Stimulated activated CD4-positive, alpha-beta T cell treated with anti-CD3 and anti-CD28 coated beads, Interleukin-2, amount 100 ng/mL, for 4 hours (primary cell): ENCODE measurements at places on chromosomes 12 and 14.

- DNase-seq: no peak
These were observed 16.9 kb upstream of the AICDA start for GRCh38 chr12:8629486-8630033.

DNA sequence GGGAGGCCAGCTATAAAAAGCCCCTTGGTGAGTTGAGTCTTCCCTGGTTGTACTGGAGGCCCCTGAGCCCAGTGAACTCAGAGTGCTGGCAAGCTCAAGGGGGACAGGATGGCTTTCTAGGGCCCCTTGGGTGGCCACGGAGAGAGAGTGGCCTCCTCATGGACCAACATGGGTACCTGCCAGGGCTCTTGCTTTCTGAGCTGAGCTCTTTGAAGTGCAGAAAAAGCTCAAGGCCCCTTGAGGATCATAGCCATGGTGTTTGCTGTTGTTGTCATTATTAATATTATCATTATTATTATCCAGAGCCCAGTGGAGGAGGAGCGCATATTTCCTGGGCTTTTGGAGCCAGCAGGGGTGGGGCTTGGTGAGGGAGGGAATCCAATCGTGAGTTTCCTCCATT lies 6.7 kb downstream of the RNFT2 start:
- no peak for DNase-seq

DNA sequence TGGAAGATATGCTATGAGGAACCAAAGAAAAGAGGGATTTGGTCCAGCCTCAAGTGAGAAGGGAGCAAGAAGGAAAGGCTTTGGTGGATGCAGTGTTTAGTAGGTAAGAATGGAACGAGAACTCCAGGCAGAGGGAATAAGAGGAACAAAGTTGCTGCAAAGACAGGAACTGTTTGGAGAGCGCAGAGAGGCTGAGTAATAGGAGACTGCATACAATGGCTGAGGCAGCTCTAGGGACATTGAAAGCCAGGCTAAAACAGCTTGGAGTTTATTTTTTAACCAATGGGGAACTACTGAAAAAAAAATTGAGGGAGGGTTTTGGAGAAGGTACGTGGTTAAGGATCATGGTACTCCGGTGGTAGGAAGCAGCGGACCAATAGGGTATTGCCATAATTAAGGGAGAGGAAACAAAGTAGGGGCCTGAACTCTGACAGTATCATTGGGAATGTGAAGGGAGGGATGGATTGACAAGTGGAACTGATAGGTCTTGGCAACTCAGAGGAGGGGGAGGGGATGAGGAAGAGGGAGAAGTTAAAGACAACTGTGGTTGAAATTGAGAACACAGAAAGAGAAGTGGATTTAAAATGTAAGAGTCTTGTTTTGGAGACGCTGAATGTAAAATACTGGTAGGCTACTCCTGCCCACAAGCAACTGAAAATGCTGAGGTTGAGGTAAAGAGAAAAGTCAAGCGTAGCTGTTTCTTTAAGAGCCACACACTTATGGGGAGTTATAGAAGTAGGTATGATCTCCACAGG lies 4.8 kb downstream of the ASCL4 start:
- no peak for DNase-seq

DNA sequence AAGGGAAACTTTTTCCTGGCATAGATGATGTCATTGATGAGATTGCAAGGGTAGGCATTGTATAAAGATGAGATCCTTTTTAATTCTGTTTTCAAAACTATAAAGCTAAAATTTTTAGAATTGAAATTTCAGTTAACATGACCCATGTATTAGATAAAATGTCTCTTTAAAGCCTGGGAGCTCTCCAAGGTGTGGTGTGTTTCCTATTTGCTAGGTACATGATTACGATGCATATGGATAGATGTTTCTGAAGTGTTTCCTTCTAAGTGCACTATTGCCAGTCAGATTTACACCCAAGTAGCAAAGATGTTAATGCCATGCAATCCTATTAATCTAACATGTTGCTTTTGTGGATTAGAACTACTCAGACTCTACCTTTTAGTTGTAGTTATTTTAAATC lies 834.7 kb downstream of the DIO2 start:
- DNase-seq: no peak

DNA sequence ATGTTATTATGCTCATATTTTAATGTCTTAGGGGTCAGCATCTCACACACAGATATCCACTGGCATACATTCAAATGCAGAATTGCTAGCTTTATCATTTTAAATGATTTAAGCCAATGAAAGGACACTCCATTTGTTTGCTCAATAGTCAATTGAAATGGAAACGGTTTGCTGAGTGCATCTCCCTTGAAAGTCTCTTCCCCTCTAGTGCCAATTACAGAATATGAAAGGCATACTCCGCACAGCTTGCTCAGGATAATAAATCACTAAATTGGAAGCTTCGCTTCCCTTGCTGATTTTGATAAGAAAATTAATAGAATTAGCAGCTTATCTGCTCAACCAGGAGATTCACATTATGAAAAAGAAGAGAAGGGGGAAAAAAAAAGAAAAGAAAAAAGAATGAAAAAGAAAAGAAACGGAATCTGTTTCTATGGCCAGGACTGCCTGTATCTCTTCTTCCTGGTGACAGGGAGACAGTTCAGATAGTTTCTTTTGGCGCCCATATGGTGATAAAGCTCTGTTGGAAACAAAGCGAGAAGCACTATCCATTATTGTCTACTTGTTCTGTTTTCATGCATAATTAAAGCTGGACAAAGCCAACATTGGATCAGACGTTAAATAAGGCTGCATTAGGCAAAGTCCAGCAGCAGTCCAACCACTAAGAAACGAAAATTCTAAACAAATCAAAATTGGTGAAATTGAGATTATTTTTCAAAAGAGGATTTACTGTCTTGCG lies 225.0 kb downstream of the GXYLT1 start:
- no peak for DNase-seq

GRCh38 chr14:67680941-67681340 lies 6.5 kb upstream of the VTI1B start:
- DNase-seq: no peak

- DNase-seq: no peak
These were observed 76.3 kb downstream of the MIA2 start for GRCh38 chr14:39310051-39310450.

DNA sequence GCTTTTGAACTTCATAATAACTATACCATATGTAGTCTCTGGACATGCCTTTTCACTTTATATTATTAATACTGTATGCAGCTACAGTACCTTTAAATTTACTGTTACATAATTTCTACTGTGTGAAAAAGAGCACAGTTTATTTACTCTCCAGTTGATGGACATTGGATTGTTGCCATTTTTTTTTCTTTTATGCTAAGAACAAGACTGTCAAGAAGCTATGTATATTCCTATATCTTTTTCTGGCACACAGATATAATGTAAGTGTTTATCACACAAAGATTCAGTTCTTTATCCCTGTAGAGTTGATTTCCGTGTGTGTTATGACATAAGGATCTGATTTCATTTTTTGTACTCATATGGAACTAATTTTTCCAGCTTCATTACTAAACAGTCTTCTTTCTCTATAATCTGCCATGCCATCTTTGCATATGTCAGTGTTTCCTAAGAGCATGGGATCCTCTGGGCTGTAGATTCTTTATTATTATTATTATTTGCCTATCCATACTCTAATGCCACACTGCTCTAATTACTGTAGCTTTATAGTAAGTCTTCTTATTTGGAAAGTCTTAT lies 593.0 kb upstream of the ATP2B1 start:
- no peak for DNase-seq

- no peak for DNase-seq
These were observed 731.2 kb downstream of the RERGL start for GRCh38 chr12:17358835-17359234.

GRCh38 chr12:109652977-109653264 lies 60.7 kb upstream of the FAM222A start:
- DNase-seq: no peak

- no peak for DNase-seq
These were observed 27.7 kb downstream of the WNK1 start for GRCh38 chr12:779745-780734.

- no peak for DNase-seq
These were observed 649.3 kb downstream of the GALC start for GRCh38 chr14:87343652-87344051.

- no peak for DNase-seq
These were observed 142.5 kb downstream of the ZNF664 start for GRCh38 chr12:124115496-124115895.

GRCh38 chr14:49999826-50000379 lies 107.0 kb downstream of the ARF6 start:
- DNase-seq: no peak

GRCh38 chr14:95495076-95495475 lies 21.4 kb downstream of the SYNE3 start:
- DNase-seq: no peak

- DNase-seq: no peak
These were observed 757.7 kb upstream of the TMEM132C start for GRCh38 chr12:127509066-127509778.

- no peak for DNase-seq
These were observed 29.5 kb upstream of the FAM177A1 start for GRCh38 chr14:35016568-35016967.

GRCh38 chr12:93198086-93198485 lies 179.6 kb upstream of the NUDT4 start:
- DNase-seq: no peak

DNA sequence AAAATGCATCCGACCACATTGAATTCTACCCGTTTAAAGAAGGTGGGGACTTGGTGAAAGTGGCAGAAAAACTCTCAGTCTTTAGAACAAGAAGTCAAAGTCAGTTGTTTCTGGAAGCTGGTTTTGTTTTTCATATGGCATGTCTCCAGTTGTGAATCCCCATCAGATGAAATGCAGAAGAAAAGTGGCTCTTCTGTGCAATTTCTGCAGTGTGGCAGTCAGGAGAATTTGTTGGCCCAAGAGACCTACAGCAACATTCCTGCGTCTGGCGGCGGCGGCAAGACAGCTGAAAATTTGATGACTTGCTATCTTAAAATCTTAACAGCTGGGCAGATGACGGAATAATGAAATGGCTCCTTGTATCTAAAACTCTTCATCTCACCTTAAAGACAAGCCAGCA lies 201.5 kb downstream of the FOXN3 start:
- DNase-seq: no peak

DNA sequence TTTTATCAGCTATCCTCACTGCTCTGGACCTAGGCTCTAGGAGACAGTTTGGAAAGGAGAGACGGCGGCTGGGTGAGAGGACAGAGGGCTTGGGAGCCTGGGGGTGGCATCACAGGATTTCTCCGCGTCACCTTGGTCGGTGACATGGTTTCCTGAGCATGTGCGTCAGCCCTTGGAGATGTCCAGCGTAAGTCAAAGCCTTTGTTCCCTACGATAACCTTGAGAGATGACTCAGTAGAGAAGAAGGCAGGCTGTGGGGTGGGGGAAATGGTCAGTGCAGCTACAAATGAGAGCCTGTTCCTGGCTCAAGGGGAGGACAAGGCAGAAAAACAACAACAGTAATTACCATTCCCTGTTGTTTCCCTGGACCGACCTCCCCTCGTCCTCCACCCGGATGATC lies 90.2 kb upstream of the TBX3 start:
- no peak for DNase-seq

DNA sequence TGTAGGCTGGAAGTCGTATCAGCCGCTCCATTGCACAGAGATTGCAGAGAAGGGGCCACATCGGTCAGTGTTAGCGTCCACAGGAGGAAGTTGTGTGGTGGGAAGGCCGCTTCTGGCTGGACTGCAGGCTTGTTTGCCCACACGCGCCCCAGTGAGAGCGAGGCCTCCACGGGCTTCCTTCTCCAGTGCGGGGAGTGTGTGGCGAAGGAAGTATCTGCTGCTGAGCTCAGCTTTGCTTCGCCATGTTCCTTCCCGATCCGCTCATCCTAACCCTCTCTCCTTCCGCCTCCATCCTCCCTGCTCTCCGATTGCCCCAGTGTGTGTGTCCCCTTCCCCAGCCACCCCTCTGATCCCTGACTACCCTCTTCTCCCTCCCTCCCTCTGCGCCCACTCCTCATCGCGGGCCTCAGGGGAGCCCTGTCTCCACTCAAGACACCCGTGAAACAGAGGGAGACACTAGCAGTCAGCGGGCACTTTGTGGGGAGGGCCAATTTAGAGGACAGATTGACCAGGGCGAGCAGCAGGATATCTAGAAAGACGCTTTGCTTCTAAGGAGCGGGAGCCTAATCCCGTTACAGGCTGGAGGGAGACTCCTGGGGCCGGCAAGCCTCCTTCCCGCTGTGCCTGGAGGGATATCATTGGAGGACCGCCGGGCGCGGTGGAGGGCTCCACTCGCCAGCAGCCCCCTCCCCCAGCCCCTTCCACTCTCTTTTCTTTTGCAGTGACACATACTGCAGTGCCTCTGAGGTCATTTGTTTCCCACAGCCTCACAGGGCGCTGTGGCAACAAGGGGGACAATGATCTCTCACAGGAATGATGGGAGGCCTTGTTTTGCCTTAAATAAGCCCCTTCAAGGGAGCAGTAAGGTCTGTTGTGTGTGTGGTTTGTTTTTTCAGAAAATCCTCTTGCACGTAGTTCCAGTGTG lies 428.8 kb downstream of the ZFP36L1 start:
- DNase-seq: no peak

- DNase-seq: no peak
These were observed 102.2 kb downstream of the ARF6 start for GRCh38 chr14:49994951-49995561.

- DNase-seq: no peak
These were observed 34.2 kb downstream of the ARID4A start for GRCh38 chr14:58332561-58332960.

- DNase-seq: no peak
These were observed 42.8 kb downstream of the ZNF664 start for GRCh38 chr12:124015494-124016461.

DNA sequence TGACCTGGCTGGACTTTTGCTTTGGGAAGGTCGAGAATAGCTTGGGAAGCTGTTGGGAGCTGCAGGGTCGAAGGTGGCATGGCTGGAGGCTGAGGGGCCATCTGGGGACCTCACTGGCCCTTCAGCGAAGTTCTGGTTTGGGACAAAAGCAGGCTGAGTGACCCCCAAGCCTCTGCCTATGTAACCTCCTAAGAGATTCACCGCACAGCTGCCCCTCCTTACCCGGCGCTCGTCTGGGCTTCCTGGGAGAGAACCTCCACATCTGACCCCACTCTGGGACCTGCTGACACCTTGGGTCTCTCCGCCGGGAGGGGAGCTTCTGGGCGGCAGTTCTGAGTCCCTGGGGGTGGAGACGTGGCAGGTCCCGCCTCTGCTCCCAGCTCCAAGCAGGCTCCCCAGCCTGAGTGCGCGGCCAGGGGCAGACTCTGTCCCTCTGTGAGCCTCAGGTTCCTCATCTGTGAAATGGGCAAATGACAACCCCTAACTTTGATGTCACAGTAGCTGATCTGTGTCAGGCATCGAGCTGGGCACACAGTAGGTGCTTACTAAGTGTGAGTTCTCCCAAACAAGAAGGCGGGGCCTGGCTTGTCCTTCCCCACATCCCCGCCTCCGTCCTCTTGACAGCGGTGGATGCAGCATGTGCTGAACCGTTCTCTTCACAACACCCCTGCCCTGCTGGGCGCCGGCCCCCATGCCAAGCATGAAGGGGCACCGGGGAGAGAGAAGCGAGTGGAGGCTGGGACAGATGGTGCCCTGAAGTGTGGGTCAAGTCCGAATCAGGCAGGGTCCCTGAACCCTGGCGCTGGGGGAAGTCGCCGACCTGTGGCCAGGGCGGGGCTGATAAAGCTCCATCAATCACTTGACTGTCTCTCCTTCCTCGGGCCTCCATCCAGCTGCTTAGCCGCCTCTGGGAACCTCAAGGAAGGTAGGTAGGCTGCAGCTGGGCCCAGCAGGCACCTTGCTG lies 3.8 kb downstream of the EXOC3L4 start:
- no peak for DNase-seq

- DNase-seq: no peak
These were observed 905 bp downstream of the CISTR start for GRCh38 chr12:53750812-53751335.
